T-helper 9 cell (primary cell): ENCODE measurements at places on chromosomes 4 and X.

- DNase-seq = no peak
These were observed 94.1 kb downstream of the ATRX start for GRCh38 chrX:77691916-77692315.

DNA sequence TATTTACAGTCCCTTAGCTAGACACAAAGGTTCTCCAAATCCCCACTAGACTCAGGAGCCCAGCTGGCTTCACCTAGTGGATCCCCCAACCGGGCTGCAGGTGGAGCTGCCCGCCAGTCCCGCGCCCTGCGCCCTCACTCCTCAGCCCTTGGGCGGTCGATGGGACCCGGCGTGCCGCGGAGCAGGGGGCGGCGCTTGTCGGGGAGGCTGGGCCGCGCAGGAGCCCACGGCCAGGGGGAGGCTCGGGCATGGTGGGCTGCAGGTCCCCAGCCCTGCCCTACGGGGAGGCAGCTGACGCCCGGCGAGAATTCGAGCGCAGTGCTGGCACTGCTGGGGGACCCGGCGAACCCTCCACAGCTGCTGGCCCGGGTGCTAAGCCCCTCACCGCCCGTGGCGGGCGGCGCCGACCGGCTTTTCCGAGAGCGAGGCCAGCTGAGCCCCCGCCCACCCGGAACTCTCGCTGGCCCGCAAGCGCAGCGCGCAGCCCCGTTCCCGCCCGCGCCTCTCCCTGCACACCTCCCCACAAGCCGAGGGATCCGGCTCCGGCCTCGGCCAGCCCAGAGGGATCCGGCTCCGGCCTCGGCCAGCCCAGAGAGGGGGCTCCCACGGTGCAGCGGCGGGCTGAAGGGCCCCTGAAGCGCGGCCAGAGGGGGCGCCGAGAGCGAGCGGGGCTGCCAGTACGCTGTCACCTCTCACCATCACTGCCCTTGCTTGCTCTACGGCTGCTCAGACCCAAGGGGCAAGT lies 39.4 kb downstream of the WFS1 start:
- DNase-seq = no peak

DNA sequence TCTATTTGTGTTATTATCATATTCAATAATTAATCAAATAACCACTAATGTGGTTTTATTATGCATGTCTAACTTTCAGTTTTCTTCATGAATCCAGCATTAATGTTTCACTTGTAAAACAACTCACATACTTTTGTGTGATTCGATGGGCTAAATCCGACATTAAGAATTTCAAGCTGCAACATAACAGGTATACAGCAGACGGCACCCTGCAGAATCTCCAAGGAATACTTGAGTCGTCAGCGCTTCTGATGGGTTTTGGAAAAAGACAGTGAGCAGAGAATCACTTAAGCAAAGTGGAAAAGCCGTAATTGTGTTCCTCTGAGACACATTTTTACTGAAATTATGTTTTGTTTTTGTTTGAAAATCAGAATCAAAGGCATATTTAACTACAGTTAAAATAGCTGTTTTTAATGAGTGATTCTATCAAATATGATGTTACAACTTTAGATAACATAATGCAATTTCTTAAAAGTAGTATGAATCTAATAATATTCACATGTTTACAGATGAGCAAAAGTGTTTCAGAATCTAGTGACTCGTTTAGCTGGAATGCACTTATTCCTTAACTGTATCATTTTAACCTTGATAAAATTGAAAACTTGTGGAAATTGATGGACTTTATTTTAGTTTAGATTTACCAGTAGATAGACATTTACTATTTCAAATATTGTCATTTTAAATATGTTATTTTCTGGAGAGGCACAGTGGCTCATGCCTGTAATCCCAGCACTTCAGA lies 514.8 kb downstream of the CCSER1 start:
- no peak for DNase-seq

DNA sequence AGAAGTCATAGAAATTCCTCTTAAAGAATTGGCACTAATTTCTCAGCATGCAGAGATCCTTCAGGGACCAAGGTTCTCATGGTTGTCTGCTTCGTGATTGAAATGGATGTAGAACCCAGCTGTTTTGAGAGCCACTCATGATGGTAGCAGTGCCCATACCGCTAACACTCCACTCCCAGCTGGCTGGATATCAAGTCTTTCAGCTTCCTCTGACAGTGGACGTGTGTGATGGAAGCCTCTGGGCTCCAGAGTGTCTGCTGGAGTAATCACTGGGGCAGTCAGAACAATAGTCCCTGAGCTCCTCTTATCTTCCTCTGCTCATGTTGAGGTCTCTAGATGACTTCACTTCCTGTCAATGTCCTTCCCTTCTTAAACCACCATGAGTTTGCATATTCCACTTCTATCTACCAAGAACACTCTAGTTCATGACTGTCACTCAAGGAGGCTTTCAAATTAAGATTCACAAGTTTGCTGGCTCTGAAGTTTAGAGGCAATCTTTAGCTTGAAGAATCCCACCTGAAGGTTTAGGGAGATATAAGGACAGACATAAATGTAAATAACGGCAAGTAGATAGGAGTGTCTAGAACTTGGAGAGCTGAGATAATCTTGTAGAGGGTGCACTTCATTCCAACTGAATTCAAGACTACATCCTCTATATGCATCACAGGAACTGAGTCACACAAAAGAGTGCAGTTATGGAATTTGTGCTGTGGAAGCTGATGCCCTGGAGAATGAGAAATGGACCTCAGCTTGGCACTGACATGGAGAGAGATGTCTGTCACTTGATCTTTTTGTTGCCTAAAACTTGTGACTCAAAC lies 64.5 kb upstream of the WDR1 start:
- DNase-seq = no peak

DNA sequence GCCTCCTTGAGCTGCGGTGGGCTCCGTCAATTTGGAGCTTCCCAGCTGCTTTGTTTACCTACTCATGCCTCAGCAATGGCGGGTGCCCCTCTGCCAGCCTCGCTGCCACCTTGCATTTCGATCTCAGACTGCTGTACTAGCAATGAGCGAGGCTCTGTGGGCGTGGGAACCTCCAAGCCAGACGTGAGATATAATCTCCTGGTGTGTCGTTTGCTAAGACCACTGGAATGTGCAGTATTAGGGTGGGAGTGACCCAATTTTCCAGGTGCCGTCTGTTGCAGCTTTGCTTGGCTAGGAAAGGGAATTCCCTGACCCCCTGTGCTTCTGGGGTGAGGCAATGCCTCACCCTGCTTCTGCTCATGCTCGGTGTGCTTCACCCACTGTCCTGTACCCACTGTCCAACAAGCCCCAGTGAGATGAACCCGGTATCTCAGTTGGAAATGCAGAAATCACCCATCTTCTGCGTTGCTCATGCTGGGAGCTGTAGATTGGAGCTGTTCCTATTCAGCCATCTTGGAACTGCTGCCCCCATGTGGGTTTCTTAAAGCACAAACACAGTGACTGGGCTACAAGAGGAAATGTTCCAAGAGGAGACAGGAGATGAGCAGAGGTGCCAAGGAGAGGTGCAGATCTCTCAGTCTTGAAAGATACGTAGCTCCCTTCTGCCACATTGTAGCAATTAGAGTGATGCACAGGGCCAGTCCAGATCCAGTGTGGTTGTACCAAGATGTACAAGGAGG lies 193.0 kb upstream of the IGFBP7 start:
- DNase-seq = no peak

DNA sequence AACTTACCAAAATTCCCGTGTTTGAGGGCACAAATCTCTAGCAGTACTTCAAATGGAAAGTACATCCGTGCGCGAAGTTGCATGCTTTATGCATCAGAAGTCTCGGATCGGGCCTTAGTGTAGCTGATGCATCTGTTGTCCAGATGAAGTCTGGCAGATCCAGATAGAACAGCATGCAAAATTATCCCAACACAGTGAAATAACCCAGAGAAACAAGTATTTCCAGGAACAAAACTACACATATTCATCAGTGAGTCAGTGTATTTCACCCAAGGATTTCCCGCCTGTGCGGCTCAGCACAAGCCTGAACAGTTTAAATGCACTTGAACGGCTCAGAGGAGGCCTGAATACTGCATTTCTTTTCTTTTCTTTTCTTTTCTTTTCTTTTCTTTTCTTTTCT lies 27.4 kb upstream of the CLDN24 start:
- no peak for DNase-seq

DNA sequence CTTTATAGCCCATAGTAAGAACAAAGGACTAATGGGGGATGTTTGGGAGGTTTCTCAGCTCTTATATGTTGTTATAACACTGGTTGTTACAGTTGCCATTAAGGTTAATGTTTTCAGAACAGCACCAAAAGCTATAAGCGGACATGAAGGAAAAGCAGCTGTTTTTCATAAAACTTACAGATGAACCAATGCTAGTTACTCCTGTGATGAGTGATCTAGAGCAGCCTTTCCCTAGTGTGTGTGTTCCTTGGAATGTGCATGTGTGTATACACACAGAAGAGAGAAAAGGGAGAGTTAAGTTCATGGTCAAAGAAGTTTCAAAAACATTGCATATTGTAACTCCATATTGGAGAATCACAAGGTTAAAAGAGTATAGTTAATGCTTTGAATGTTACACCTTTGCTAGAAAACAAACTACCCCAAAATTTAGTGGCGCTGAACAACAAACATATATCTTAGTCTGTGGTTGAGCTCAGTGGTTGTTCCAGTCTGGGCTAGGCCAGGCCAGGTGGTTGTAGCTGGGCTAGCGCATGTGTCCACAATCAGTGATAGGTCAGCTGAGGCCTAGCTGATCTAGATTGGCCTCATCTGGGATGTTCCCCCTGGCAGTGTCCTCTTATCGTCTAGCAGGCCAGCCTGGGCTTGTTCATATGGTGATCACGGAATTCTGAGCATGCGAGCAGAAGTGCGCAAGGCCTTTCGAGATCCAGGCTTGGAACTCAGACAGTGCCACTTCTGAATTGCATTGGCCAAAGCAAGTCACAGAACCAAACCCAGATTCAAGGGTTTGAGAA lies 151.0 kb downstream of the NHS start:
- no peak for DNase-seq

DNA sequence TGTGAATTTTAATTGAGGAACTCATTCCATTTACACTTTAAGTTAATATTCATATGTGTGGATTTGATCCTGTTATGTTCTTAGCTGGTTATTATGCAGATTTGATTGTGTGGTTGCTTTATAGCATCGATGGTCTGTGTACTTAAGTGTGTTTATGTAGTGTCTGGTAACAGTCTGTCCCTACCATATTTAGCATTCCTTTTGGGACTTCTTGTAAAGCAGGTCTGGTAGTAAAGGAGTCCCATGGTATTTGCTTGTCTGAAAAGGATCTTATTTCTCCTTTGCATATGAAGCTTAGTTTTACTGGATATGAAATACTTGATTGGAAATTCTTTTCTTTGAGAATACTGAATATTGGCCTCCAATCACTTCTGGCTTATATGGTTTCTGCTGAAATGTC lies 76.6 kb downstream of the KLF8 start:
- DNase-seq = no peak

- DNase-seq = peak; percentile 44
These were observed 49.5 kb downstream of the PHEX start for GRCh38 chrX:22081475-22082092.

DNA sequence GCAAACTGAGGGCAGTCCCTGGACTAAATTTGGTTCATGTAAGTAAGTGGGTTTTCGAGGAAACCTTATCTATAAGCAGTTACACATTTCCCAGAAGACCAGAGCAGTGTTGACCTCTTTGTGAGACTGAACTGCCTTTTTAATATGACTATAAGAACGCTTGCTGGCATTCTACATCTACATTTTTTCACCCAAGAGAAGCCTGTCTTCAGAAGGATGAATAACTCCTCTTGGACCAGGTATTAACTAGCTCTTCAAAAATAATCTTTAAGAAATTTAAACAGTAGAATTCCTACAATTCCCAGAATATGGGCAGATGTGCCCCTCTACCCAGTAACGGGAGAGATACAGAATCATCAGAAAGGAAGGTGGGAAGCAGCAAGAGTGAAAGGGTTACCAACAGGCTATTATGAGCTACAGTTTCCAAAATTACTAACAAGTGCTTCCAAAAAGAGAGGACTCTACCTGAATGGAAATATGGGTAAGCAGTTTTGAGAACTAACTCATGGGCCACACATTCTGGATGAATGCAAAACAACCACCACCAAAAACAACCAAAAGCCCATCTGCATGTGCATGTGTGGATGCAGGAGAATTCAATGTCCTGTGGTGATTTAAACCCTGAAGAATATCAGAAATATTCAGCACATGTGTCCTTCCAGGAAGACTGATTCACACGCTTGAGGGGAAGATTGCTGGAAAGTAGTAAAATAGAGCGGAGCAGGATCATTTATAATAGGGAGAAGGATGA lies 17.4 kb downstream of the BBS12 start:
- no peak for DNase-seq

DNA sequence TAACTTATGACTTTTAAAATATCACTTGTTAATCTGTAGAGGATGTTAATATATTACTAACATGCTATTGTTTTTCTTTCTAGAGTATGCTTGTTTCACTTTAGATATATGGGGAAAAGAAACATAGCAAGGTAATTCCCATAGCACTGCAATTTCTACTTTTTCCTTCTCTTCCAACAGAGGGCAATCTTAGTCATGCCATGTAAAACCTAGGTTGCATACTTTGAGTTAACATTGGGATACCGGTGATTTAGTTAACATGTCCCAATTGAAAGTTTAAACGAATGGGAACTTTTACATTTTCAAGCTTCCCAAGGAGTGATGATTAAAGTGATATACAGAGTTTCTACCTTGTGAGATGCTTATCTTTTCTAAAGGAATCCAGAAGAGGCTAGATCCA lies 89.4 kb upstream of the IL13RA1 start:
- DNase-seq = no peak

DNA sequence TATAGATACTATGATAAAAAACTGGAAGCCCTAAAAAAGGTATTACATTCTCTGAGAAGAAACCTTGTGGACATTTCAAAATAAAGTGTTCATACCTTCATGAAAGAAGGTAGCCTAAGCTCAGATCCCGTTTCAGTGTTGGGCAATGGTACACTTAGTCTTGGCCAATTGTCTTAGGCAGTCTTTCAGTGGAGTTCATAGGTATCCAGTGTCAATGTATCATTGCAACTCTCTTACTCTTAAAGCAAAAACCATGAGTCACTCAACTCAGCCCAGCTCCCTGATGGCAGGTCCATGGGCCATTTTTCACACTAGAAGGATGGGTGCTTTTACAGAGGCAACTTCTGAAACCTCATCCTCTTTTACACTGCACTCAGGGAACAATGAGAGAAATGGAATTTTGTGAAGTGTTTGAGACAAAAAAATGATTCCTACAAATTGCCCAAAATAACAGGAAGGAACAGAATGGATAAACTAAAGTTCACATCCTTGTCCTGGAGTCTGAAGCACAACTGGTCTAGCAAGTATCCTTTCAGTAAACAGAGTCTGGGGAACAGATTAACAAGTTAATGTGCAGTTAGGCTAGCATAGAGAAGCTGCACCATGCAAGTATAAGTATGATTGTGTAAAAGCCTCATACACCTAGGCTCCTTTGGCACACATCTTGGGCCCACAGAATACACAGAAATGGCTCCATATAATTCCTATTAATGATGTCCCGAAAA lies 7.0 kb upstream of the ZNF827 start:
- no peak for DNase-seq
